T-helper 17 cell (primary cell): ENCODE measurements at places on chromosomes 12 and 14. TPM values are rescaled to one million over a fixed set of nuclear protein-coding genes. Genes with fewer than 3 reads are reported as not detected.

Gene ETFRF1
- 28.5 TPM for total RNA-seq

Gene BBOF1
- total RNA-seq: 2.5 TPM

Gene KRT78
- total RNA-seq: not detected

Gene GPRC5A
- 0.02 TPM for total RNA-seq

DNA sequence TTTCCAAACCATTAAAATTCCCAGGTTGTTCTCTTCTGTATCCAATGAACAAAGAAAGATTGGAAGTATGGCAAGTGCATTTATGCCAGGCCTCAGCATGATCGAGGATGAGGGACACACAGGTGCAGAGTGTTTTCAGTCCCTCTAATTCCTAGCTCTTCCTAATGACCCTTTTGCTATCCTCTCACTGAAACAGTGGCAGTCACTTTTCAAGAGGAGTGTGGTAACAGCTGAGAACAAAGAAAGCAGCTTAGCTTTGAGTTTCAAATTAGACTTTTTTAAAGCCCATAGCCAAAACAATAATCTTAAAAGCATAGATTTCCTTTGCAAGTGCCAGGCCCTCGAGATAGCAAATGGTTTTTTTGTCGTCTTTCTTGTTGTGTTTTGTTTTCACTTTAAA lies 110.8 kb downstream of the KCNH5 start:
- DNase-seq: no peak

Gene TAS2R31
- total RNA-seq: 2.7 TPM

Gene DNAH10
- 0.25 TPM for total RNA-seq

DNA sequence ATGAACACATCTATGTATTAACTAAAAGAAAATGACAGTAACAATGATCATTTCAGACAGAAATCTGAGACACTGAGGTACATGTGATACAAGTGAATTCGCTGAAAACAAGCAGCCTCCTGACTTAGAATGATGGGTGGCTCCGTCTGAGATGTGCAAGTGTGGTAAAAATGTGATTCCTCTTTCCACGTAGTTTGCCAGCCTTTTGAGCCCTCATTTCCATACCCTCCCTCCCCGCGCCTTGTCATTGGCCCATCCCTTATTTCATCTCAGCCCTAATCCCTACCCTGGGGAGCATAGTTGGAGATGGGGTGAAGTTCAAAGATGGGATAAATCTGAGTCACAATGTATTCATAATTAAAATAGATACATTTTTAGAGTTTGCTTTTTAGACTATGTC lies 107.8 kb downstream of the BMP4 start:
- DNase-seq: no peak

- DNase-seq: no peak
Observed at GRCh38 chr12:133120385-133121191, 9.5 kb downstream of the ZNF891 start.

Gene OR6C65
- total RNA-seq: not detected

Gene TC2N
- total RNA-seq: 178 TPM

DNA sequence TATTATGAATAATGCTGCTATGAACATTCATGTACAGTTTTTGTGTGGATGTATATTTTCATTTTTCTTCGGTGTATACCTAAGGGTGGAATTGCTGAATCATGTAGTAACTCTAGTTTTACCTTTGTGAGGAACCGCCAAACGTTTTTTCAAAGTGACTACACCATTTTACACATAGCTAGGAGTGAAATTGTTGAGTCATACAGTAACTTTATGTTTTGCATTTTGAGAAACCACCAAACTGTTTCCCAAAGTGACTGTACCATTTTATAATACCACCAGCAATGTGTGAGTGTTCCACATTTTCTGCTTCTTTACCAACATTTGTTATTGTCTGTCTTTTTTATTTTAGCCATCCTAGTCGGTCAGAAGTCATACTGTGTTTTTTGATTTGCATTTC lies 3.1 kb upstream of the TPH2 start:
- no peak for DNase-seq

Gene PPM1H
- 0.31 TPM for total RNA-seq

- no peak for DNase-seq
Observed at GRCh38 chr12:57340104-57340503, 89.1 kb upstream of the STAC3 start.

Gene GARIN6
- total RNA-seq: not detected

Gene TOMM20L
- not detected for total RNA-seq

DNA sequence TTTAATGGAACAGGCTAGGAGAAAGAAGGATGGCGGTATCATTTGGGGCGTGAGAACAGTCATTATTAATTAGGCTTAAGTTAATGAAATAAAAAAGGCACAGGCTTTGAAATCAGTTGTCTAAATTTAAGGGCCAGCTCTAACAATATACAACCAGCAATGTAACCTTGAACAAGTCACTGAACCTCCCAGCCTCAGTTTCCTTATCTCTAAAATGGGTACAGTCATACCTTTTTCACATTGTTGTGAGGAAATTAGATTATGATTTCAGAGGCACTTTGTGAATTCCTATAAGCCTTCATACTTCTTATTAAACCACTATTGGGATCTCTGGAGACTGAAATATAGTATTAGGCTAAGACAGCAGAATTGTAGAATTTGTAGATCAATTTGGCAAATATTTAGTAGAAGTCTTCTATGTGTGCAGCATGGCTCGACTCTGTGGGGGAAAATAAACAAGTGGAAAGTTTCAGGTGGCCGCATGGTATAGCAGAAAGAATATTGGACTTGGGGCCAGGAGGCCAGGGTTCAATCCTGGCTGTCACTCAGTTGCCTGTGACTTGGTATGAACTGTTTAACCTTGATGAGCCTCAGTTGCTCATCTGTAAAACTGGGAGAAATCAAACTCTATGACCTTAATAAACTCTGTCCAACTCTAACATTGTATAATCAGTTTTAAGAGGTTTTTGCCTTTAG lies 117.7 kb downstream of the ETV6 start:
- no peak for DNase-seq

DNA sequence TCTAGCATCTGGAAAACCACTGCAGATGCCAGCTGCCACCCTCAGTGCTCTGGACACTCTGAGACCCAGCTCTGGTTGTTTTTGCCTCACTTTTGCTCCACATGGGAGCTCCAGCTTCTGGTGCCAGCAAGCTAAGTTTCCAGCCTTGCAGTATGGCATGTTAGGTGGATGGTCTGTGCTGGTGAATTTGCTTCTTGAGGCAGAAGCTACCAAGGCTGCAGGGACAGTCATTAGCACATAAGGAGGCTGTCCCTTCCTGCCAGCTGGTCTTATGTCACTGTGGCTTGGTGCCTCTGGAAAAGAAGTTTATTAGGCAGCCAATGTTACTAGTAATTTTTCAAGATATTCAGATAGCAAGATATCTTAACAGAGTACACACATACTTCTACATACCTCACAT lies 64.2 kb upstream of the CSRP2 start:
- no peak for DNase-seq

- DNase-seq: no peak
Observed at GRCh38 chr12:121934309-121934664, 15.9 kb downstream of the CFAP251 start.

Gene SRGAP1
- total RNA-seq: 0.05 TPM

DNA sequence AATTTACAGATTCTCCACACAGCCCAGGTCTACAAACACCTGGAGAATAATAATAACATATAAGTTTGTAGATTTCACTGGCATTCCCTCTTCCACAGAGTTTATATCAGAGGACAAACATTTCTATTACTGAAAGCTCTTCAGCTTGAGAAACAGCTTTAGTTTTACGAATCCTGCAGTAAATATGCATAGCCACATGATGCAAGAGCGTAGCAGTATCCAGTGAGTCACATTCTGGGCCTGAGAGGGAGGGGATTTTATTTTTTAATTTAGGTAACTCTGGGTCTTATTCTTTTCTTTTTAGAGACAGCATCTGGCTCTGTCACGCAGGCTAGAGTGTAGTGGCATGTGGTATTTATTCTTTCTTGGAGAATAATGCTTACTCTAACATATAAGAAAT lies 1002.8 kb downstream of the TRHDE start:
- DNase-seq: no peak

- DNase-seq: no peak
Observed at GRCh38 chr12:128531170-128531569, 264.2 kb downstream of the TMEM132C start.

DNA sequence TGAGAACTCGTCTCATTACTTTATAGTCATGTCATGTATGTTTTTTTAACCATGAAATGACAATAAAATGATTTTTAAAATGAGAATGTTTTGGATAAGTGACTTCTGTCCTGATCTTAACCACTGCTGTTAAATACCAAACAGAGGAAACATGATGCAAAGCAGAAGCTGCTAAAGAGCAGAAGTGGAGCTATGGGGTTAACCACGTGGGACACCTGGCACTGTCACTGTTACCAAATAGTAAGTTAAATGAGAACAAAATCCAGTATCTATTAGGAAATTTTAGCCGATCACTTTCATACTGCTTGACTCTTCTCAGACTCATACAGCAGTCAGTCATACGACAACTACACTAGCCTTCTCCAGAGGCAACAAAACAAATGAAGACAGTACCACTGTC lies 82.4 kb downstream of the SCAF11 start:
- DNase-seq: no peak

Gene PRKD1
- not detected for total RNA-seq

- DNase-seq: no peak
Observed at GRCh38 chr14:57018065-57018464, 207.8 kb upstream of the OTX2 start.

Gene PRIMA1
- total RNA-seq: not detected

- DNase-seq: no peak
Observed at GRCh38 chr14:21326972-21327371, 47.1 kb downstream of the RPGRIP1 start.

- no peak for DNase-seq
Observed at GRCh38 chr12:5708371-5708770, 236.7 kb downstream of the ANO2 start.
